ENCODE measurements at places on chromosomes 3 and 15. TPM values are rescaled to one million over a fixed set of nuclear protein-coding genes. Genes with fewer than 3 reads are reported as not detected.

Gene CHDH
- total RNA-seq, result 0.24 TPM

- H3K36me3 ChIP-seq, result peaks cover 23% of the 10 kb centered on the region
- no peak for DNase-seq
- H3K27ac ChIP-seq, result no peak overlapping the region
- no peaks in the 10 kb centered on the region for H3K27me3 ChIP-seq
- H3K4me1 ChIP-seq, result no peaks in the 10 kb centered on the region
- H3K4me3 ChIP-seq, result no peak overlapping the region
These were observed 62.0 kb downstream of the AP4E1 start for GRCh38 chr15:50970524-50970923.

Gene MNS1
- total RNA-seq, result 28.7 TPM

GRCh38 chr3:36416599-36416998, 36.3 kb downstream of the STAC start:
- no peaks in the 10 kb centered on the region for H3K4me1 ChIP-seq
- peak; percentile 6 for DNase-seq
- H3K4me3 ChIP-seq, result no peak overlapping the region
- H3K36me3 ChIP-seq, result no peaks in the 10 kb centered on the region
- H3K27ac ChIP-seq, result no peak overlapping the region

GRCh38 chr3:187702507-187703033, at the start of gene RTP2:
Gene RTP2 (minus strand): TSS chr3:187702557. CDS start chr3:187702128, 429 bp downstream.
- no peak within 1 kb of the TSS for H3K4me3 ChIP-seq
- no peak for DNase-seq
- H3K36me3 ChIP-seq, result no peaks in the 10 kb centered on the region
- H3K4me1 ChIP-seq, result no peaks in the 10 kb centered on the region
- no peaks in the 10 kb centered on the region for H3K27me3 ChIP-seq

Gene LYZL4
- not detected for total RNA-seq

- H3K4me3 ChIP-seq, result no peak overlapping the region
- no peaks in the 10 kb centered on the region for H3K27me3 ChIP-seq
- H3K36me3 ChIP-seq, result no peaks in the 10 kb centered on the region
These were observed 301.8 kb downstream of the NLGN1 start for GRCh38 chr3:173699353-173699752.

Measured in A673 (cell line).